ENCODE measurements at places on chromosomes 3 and 15.
A peak's percentile ranks its signal among the peaks of the same experiment; 100 is the strongest.

DNA sequence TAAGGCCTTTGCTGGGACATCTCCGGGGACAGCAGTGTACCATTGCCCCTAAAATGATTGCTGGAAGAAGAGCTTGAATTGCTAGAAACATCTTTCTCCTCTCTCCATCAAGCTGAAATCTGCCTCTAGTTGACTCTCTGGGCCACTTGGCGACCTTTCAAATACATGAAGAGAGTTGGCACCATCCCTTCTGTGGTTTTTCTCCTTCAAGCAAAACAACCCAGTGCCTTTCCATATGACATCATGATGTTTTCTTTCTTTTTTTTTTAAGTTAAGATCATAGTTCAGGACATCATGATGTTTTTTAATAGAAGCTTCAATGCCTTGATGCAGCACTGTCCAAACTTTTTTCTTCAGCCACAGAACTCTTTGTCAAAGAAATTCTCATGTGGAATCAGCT is 144.0 kb upstream of the PTPRG start:
- DNase-seq: no peak

DNA sequence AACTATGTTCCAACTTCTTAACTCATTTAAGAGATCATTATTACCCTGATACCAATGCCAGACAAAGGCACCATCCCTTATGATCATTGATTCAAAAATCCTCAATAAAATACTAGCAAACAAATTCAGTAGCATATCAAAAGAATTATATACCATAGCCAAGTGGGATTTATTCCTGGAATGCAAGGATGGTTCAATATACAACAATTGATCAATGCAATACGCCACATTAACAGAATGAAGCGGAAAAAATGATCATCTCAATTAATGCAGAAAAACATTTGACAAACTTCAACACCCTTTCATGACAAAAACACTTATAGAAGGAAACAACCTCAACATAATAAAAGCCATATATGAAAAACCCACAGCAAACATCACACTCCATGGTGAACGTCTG is 4.7 kb upstream of the HTR3E start:
- no peak for DNase-seq

GRCh38 chr3:52633786-52634185 is 51.9 kb downstream of the PBRM1 start:
- no peak for DNase-seq

DNA sequence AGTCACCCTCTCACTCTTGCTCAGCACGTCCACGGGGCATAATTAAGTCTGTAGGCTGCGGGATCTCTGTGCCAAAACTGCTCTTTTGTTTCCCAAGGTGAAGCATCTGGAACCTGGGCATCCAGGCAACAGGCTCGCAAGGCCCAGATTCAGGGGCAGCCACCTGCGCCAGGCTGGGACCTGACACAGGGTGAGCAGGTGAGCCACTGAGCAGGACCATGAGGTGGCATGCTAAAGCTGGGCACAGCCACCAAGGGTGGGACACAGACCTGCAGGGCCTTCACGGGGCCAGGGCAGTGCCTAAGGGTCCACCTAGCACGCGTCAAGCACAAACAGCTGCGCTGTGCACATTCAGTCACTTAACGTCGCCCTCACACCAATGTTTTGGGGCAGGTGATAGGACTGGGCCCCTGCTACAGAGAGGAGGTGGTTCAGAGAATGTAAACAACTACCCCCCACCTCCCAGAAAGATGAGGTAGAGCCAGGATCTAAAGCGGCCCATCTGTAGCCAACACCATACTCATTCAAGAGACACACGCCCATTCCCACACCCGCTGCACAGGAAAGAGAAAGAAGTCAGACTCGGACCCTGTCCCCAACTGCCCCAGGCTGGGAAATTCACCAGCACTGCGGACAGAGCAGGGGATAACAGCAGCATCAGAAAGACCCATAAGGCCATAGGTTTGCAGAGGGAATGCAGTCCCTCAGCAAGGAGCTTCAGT is 16.3 kb downstream of the XXYLT1 start:
- DNase-seq: peak; percentile 17

GRCh38 chr15:101391981-101392640 is 97.1 kb upstream of the SNRPA1 start:
- DNase-seq: no peak

- no peak for DNase-seq
These were observed 22.1 kb downstream of the PDE8A start for GRCh38 chr15:85003593-85004312.

DNA sequence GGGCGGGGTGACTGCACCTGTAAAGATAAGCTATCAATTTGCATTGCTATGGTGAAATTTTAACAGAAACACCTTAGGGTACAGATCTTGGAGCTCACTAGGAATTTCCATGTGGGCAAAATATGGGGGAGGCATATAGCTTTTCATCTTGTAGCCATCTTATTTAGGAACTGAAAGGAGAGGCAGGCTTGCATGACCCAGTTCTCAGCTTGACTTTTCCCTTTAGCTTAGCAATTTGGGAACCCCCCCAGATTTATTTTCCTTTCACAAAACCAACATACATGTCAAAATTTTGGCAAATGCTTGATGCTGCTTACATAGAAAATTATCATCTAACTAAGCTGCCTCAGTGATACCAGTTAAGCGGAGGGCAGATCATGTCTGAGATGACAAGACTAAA is 55.0 kb upstream of the EIF1B start:
- no peak for DNase-seq

DNA sequence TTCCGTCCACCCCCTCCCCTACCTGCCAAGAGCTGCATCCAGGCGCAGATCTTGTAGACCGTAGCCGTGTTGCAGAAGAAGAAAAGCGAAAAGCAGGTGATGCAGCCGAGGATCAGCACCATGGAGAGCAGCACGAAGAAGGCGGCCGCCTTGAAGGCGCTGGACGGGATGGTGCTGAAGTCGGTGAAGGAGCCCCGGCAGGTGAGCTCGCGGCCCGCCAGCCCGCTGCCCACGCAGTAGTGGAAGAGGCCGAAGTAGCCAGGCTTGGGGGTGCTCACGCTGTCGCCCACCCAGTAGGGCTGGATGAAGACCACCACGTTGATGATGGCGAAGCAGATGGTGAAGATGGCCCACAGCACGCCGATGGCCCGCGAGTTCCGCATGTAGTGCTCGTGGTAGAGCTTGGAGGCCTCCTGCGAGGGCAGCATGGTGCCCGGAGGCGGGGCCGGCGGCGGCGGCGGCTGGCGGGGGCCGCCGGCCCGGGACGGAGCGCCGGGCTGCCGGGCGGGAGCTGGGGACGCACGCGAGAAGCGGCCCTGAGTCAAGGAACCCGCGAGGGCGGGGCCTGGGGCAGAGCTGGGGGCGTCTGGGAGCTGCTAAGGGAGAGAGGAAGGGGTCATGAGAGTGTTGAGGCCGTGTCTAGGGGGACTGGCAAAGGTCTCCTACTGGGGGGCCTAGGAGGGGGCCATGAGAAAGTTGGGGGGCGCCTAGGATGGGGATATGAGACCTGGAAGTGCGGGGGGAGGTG is 1.2 kb downstream of the LHFPL4 start:
- DNase-seq: peak; percentile 74

DNA sequence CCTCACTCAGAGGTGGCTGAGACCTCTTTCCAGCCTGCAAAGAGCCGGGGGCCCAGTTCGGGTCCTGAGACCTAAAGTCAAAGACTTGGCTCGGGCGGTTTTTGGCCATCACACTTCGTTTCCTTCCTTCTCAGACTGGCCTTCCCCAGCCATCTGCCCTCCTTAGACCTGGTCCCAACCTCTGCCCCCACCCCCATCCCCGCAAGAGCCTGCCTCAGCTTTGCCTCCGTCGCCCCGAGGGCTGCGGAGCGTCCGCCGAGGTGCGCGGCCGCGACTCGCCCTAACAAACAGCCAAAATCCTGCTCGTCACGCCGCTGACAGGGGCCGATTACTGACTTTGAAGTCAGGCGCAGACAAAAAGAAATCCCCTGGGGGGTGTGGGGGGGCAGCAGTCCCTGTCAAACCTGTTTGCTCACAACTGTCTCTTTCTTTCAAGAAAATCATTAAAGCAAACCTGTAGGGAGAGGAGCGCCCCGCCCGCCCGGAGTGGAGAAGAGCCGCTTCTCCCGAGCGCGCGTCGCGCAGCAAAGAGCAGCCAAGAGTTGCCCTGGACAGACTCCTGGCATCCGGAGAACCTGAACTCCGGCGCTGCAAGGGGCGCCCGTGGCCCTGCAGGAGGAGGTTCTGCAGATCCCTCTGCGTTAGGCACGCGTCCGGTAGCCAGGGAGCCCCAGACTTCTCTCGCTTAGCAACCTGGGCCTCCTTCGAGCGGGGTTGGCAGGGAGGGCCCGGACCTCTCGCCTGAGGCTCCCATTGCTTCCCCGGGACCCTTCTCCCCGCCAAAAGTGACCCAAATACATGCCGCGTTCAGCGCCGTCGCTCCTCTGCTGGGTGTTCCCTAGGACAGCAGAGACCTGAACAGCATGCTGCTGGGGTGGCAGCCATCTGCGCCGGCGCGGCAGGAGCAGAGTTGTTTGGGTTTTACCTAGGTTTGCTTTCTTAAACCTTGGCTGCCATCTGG is 4.5 kb downstream of the SOX14 start:
- DNase-seq: no peak

DNA sequence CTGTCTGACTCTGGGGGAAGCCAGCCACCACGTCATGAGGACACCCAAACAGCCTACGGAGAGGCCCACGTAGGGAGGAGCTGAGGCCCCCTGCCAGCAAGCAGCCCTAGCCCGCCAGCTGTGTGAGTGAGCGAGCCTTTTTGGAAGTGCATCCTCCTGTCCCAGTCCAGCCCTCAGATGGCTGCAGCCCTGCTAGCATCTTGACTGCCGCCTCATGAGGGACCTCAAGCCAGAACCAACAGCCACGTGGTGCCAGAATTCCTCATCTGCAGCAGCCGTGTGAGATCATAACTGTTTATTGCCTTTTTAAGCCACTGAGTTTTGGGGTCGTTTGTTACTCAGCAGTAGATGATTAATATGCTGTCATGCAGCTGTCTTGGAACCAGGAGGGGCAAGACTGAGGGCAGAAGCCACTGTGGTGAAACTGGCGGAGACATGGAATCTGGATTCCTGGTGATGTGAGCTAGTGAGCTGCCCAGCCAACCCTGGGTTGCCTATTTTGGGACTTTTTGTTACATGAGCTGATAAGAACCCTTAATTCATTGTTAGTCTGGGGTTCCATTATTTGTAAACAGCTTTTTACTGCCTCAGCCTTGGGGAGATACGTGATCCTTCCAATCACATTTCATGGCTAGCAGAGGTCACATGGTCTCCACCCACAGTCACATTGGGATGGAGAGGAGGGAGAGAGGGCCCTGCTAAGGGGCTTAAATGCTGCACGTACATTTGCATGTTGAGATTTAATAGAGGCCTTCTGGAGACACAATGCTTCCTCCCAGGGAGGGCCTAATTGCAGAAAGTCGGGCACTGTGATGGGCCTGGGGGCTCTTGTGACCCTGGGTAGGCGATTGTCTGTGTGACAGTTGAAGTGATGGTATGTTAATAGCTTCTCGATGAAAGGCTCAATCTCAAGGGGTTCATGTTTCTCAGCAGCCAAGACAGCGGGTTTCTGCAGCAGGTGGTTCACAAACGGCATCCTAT is 73.8 kb downstream of the RPLP1 start:
- no peak for DNase-seq

DNA sequence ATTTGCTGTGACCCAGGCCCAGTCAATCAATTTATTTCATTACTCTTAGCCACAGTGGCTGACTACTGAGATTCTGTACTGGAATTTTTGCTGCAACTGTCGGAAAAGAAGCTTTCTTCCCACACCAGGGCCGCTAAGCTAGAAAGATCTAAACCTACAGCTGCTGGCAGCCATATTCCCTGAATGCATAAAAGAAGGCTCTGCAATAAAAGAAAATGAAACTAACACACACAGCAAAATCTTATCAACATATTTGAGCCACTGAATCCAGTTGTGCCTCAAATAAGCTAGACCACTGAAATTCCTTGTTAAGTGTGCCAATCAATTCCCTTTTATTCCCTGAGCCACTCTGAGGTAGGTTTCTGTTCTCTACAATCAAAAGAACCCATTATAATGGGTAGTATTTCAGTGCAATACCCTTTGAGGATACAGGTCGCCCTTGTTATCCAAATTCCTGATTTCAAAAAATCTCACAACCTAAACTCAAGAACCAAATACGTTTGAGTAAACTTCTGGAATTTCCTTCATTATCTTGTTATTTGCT is 60.3 kb downstream of the MYO9A start:
- no peak for DNase-seq

DNA sequence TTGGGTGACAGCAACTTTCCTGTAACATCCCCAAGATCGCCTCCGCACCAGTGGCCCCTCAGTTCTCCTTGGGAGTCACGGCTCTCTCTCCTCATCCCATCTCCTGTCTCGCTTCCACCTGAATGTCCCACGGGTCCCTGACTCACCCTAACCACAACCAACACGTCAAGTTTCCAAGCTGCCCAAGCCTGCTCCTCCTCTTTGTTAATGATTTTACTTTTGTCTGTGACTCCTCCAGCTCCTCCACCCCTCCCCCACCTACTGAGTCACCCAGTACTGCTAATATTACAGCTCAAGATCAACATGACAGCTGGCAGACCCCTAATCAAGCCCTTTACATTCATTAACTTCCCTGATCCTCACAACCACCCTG is 39.3 kb downstream of the BDH1 start:
- DNase-seq: no peak

- no peak for DNase-seq
These were observed 377.5 kb downstream of the EDEM1 start for GRCh38 chr3:5565026-5565425.

- DNase-seq: no peak
These were observed 135.8 kb downstream of the NSMCE3 start for GRCh38 chr15:29133791-29134190.

GRCh38 chr3:121980450-121980796 is 41.6 kb downstream of the ILDR1 start:
- DNase-seq: no peak

GRCh38 chr3:29050155-29050554 is 230.7 kb upstream of the RBMS3 start:
- DNase-seq: no peak

GRCh38 chr3:166291186-166291955 is 454.1 kb upstream of the BCHE start:
- DNase-seq: no peak

DNA sequence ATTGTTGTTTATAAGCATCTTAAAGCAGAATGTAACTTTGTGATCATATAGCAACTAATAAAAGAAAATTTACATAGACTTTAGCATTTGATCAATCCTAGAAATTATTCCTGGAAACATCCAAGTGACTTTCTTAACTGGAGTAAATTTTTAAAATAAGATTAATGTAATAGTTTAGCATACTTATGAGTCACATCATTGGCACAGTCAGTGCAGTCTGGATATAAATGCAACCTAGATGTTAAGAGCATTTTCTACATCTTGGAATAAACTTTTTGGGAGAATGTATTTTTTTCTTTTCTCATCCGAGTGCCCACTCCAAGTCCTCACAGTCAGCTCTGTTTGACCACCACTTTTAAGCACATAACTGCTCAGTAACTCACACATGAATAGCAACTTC is 324.6 kb upstream of the PLSCR5 start:
- no peak for DNase-seq

- no peak for DNase-seq
These were observed 51.3 kb upstream of the SCAANT1 start for GRCh38 chr3:63963496-63963895.

GRCh38 chr3:139198929-139199328 is 144.9 kb upstream of the MRPS22 start:
- no peak for DNase-seq
